Aorta (tissue), 5 donors: ENCODE measurements at places on chromosomes 4 and X. TPM values are rescaled to one million over a fixed set of nuclear protein-coding genes. Genes with fewer than 3 reads are reported as not detected.

GRCh38 chr4:71570492-71570891 lies 213.4 kb downstream of the GC start:
- no peak for DNase-seq

GRCh38 chrX:11666952-11667685 lies 1.4 kb upstream of the ARHGAP6 start:
- no peak for DNase-seq

GRCh38 chrX:142742581-142742980 lies 283.1 kb upstream of the SPANXN4 start:
- no peak for DNase-seq

DNA sequence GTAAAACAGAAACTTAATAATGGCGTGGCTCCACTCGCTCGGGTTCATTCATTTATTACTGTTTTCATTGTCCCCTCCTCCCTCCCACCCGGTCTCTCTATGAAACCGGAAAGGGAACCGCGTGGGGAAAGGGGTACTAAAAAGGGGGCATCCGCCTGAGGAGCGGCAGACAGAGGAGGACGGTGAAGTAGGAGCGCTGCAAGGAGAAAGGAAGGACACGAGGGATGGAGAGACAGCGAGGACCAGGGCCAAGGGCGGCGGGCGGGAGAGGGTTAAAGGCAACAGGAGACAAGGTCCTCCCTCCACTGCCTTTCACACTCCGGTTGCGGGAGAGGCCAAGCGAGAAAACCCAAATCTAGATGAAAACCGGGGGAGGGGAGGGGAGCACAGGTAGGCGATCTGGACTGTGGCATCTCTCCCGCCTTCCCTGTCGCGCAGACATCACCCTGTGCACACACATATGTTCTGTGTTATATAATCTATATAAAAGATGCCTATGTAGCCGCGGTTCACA lies 829 bp downstream of the ELOVL6 start:
- DNase-seq, result peak; percentile 83

- no peak for DNase-seq
Observed at GRCh38 chrX:16188687-16189086, 21.4 kb downstream of the MAGEB17 start.

DNA sequence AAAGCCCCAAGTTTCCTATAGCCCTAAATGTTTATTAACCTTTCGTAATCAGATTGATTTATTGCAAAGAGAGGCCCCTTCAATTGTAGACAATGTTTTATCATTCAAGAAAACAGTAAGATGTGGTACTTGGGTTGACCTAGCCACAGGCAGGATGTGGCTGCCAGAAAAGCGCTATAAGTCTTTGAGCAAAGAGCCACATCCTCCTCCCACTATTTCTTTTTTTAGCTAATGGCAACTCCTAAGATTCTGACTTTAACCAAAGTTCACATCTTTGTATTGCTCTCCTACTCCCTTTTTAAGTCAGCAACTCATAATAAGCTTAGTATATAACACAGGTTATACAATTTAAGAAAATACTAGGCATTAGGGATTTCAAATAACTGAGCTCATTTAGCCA lies 70.7 kb upstream of the PPP3CA start:
- DNase-seq, result no peak

GRCh38 chr4:126046081-126046614 lies 731.4 kb downstream of the FAT4 start:
- DNase-seq, result no peak

DNA sequence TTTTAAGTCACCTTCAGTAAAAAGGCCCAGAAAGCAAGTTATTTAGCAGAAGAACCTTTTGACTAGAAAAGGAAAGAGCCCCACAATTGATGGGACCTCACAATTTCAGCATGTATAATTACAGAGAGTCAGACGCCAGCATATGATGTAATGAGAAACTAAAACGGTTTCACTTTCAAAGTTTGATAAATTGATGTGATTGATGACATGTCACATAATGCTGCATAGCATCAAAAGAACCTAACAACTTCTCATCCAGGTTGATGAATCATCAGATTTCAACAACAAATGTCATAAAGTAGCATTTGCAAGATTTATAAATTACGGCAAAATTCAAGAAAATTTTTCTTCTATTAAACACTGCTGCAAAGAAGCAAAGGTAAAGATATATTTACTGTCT lies 3.9 kb upstream of the GAR1 start:
- DNase-seq, result no peak

- no peak for DNase-seq
Observed at GRCh38 chr4:133149932-133150471, 908 bp downstream of the PCDH10 start.

DNA sequence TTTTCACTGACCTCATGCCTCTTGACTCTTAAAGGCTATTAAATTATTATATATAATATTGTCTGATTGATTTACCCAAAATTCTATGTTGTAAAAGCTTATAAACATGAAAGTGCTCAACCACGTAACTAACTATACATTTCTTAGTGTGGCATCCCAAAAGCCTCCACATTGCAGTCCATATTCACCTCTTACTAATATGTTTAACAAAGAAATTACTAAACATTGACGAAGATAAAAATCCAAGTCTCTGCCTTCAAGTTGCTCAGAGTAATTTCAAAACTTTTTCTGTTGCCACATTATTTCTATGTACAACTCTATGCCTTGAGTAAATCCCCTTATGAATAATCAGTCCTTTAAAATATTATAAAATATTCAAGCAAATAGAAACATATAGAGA lies 14.4 kb downstream of the DDIT4L start:
- DNase-seq, result no peak

DNA sequence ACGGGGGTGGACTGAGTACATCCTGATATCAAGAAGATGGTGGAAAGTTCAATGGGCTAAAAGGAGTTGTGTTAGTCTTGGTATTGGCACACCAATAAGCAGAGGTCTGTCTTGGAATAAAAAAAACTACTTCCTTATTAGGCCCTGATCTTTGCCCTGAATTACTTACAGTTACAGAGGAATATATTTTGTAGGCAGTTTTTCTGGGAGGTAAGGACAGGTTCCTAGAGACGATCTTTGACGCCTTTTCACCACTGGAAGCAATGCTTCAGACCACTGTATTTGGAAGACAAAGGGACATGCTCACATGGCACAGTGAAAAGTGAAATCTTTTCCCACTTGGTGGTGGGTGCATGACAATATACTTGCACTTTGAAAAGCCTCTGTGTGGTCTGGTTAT lies 618 bp upstream of the XK start:
- no peak for DNase-seq

- DNase-seq, result no peak
Observed at GRCh38 chr4:121776610-121777401, 11.8 kb upstream of the SMIM43 start.

- DNase-seq, result no peak
Observed at GRCh38 chr4:167232805-167233684, 1.2 kb downstream of the SPOCK3 start.

- DNase-seq, result no peak
Observed at GRCh38 chr4:131531087-131531486, 1618.0 kb upstream of the PCDH10 start.

- DNase-seq, result peak; percentile 90
Observed at GRCh38 chr4:83320548-83320947, 14.1 kb downstream of the HPSE start.

GRCh38 chr4:36343501-36344175 lies 62.2 kb downstream of the DTHD1 start:
- DNase-seq, result no peak

- DNase-seq, result no peak
Observed at GRCh38 chr4:155675709-155676429, 9.2 kb downstream of the GUCY1A1 start.

DNA sequence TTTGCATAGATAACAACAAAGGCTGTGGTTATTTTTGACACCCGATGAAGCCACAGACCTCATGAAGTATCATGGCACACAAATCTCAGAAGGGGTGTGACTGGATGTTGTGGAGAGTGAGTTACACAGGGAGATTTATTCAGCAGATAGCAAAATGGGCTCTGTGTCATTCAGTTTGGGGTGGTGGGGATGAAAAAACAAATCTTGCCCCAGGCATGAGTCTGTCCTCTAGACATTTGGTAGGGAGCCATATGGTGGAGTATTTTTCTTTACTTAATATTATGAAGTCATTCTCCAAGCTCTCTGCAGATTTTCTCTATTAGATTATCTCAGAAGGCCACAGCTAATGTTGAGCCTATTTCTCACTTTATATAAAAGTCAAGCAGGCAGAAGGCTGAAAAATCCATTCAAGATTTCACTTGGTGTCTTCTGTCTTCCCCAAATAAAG lies 277.1 kb upstream of the TENM3 start:
- DNase-seq, result no peak

GRCh38 chr4:22167201-22167600 lies 218.6 kb upstream of the KCNIP4 start:
- DNase-seq, result no peak

- no peak for DNase-seq
Observed at GRCh38 chr4:42703813-42704212, 46.9 kb upstream of the ATP8A1 start.

- DNase-seq, result no peak
Observed at GRCh38 chr4:147674073-147674472, 9.9 kb downstream of the PRMT9 start.

- no peak for DNase-seq
Observed at GRCh38 chrX:16454926-16455325, 195.0 kb upstream of the S100G start.

DNA sequence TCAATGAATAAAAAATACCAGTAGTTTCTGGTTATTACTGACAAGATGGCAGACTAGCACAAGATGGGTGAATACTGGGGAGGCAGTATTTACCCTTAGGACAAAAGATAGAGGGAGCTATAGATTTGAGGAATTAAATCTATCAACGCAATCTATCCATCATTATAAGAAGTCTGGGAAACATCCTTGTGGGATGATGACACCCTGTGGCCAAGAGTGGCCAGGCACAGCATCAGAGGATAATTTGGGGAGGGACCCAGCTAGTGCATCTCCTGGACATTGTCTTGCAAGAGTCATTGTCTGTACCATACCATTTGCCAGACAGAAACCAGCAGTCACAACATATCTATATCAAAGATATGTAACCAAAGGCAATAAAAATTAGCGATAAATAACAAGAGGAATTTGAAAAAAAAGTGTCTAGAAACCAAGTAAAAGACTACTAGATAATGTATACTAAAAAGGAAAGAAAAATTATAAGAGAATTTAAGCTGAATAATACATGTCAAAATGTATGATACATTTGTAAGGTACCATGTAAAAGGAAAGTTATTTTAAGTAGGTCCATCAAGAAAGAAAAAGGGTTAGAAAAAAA lies 22.9 kb downstream of the KCTD8 start:
- DNase-seq, result no peak

DNA sequence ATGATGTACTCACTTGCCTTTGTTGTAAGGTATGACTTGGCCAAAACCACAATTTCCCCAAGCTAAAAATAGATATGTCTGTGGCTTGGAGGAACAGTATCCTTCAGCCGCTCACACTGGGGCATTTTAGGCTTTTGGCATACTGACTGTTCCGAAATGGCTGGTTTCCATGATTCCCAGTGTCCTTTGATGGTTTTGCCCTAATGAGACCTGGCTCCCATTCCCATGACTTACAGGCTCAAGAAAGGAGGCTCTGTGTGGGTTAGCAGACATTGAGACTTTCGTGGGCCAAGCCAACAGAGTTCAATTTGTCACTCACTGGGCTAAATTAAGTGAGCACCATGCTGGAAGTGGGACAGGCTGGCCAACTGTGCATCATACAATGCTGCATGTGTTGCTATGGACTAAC lies 150.6 kb downstream of the CEP135 start:
- no peak for DNase-seq

DNA sequence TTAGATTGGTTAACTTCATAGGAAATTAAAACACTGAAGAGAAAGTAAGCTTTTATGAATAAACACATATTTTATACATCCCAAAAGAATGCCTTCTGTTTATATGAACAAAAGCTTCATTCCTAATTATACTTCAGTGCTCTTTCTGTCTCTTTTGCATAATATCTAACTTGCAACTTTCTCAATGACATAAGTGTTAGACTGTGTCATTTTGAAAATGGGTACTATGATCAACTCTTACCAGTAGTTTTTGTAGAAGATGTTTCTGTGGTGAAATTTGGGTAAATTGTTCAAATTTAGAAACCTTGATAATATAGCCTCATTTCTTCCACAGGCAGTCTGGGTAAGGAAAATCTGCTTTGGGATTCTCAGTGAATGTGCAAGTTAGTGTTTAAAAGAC lies 991.4 kb downstream of the CCSER1 start:
- no peak for DNase-seq

The EVC gene
- 58.2 TPM for total RNA-seq

The IL9R gene
- total RNA-seq, result 0.30 TPM

The TIGD2 gene
- 1.5 TPM for total RNA-seq

The CMC4 gene
- total RNA-seq, result 4.8 TPM

The PQBP1 gene
- 49.3 TPM for total RNA-seq

The NOA1 gene
- total RNA-seq, result 10.0 TPM
